ENCODE measurements at places on chromosomes 12 and 14. TPM values are rescaled to one million over a fixed set of nuclear protein-coding genes. Genes with fewer than 3 reads are reported as not detected.

CMTM5 gene
- polyA plus RNA-seq: 0.07 TPM

TAC3 gene
- 1.4 TPM for polyA plus RNA-seq

FAM186B gene
- polyA plus RNA-seq: 0.10 TPM

P2RX2 gene
- polyA plus RNA-seq: not detected

AJUBA gene
- 46.3 TPM for polyA plus RNA-seq

GRCh38 chr12:31201382-31201781 lies 124.6 kb downstream of the SINHCAF start:
- DNase-seq: no peak

DNA sequence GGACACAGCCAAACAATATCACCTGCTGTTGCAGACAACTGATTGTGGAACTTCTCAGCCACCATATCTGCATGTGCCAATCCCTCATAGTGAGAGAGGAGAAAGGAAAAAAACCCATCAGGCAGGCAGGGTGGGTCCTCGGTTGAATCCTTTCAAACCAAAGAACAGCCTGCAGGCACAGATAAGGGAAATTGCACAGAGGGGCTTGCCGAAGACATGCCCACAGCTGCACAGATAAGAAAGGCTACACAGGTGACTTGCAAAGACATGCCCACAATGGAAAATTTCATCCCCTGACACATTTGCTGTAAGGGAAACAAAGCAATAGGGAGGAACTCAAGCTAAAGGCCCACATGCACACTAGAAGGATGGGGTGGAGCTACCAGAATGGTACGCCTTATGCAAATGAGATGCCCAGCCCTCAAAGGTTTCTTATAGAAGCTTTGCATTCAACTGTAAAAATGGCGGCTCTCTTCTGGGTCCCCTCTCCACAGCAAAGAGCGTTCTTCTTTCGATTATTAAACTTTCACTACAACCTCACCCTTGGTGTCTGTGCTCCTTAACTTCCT lies 170.0 kb upstream of the TMPO start:
- DNase-seq: no peak

- peak; percentile 47 for DNase-seq
These were observed 22.4 kb downstream of the DDX47 start for GRCh38 chr12:12835378-12836146.

DNA sequence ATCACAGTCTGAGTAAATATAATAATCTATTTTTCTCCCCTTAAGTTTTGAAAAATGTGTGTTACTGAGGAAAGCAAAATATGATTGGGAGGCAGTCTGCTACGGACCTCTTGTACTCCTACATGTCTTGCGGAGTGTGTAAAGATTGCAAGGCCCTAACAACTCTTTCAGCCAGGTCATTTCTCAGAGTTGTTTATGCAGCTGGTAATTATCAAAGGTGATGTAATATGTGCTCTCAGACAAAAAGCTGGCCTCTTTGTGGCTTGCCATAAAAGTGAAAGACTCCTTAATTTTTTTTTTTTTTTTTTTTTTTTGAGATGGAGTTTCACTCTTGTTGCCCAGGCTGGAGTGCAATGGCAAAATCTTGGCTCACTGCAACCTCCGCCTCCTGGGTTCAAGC lies 40.5 kb upstream of the MON2 start:
- peak; percentile 4 for DNase-seq

DNA sequence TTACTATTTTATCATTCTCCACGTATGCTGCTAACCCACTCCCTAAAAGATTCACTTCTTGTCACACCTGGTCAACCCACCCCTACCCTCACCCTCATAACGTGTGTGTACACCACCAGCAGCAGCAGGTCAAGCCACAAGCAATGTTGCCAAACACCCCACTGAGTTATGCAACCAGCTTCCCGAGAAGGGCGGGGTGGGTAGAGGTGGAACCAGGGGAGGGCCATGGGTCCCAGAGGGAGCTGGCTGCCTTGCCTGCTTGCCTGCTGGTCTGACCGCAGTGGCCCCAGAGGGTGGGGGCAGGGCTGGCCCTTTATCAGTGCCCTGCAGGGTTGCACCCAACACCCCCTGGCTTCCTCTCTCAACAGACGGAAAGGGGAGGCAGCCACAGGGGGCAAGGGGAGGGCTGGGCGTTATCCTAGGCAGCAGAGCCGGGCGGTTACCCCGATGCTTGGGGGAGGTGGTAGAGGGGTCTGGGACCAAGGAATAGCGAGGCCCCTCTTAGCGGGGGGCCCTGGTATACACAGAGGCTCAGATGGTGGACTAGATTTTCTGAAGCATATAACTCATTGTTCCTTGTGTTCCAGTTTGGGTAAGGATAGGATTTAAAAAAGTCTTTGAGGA lies 3.5 kb upstream of the NFE2 start:
- DNase-seq: no peak

- peak; percentile 70 for DNase-seq
These were observed 411.9 kb downstream of the FUT8 start for GRCh38 chr14:65824285-65824977.

- DNase-seq: no peak
These were observed 148.4 kb upstream of the FKBP4 start for GRCh38 chr12:2646341-2646740.

GRCh38 chr12:107778383-107779025 lies 4.0 kb downstream of the ASCL4 start:
- no peak for DNase-seq

GRCh38 chr14:22155571-22155970 lies 433.5 kb downstream of the DAD1 start:
- DNase-seq: no peak

All from IMR-90 (cell line).